ENCODE measurements at places on chromosomes 6 and 20. TPM values are rescaled to one million over a fixed set of nuclear protein-coding genes. Genes with fewer than 3 reads are reported as not detected.

MAS1 gene
- total RNA-seq: not detected

VGLL2 gene
- total RNA-seq: not detected

GSTA3 gene
- not detected for total RNA-seq

TGM3 gene
- not detected for total RNA-seq

PKHD1 gene
- not detected for total RNA-seq

MYLK2 gene
- not detected for total RNA-seq

TGM2 gene
- 0.52 TPM for total RNA-seq

PDYN gene
- not detected for total RNA-seq

CFAP206 gene
- not detected for total RNA-seq

HECA gene
- total RNA-seq: 57.5 TPM

EIF6 gene
- 310 TPM for total RNA-seq

NRSN2 gene
- 2.7 TPM for total RNA-seq

ANGPT4 gene
- total RNA-seq: not detected

TPBG gene
- 0.19 TPM for total RNA-seq

FABP7 gene
- total RNA-seq: not detected

RNF5 gene
- total RNA-seq: 40.1 TPM

RRAGD gene
- total RNA-seq: 11.9 TPM

SIRPD gene
- not detected for total RNA-seq

BEND6 gene
- total RNA-seq: 0.05 TPM

ARMH2 gene
- total RNA-seq: not detected

F13A1 gene
- total RNA-seq: 0.14 TPM

KDM1B gene
- 14.3 TPM for total RNA-seq

FOXQ1 gene
- total RNA-seq: not detected

SLC22A7 gene
- not detected for total RNA-seq

BCAS1 gene
- total RNA-seq: 0.40 TPM

BNIP5 gene
- total RNA-seq: not detected

LY6G6C gene
- total RNA-seq: not detected

Data from activated T-cell treated with anti-CD3 and anti-CD28 coated beads, Interleukin-2, amount 50 U/mL, for 4 hours (primary cell).